PC-9 (cell line): ENCODE measurements at places on chromosomes 12 and 14.

DNA sequence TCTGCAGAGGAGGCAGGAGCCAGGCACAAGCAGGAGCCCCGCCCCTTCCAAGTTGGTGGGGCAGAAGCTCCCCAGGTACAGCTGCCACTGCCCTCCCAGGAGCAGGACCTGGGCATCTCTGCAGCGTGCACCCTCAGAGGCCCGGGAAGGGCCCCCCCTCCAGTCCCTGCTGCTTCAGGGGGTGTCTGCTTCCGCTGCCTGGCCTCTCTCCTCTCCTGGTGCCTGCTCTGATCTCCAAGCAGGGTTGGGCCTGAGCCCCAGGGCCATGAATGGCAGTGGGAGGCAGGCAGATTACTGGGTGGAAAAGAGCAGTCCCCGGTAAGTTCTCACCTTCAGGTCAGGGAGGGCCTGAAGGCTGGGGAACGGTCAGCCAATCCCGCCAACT is 35.0 kb downstream of the KRT76 start:
- no peak for DNase-seq

DNA sequence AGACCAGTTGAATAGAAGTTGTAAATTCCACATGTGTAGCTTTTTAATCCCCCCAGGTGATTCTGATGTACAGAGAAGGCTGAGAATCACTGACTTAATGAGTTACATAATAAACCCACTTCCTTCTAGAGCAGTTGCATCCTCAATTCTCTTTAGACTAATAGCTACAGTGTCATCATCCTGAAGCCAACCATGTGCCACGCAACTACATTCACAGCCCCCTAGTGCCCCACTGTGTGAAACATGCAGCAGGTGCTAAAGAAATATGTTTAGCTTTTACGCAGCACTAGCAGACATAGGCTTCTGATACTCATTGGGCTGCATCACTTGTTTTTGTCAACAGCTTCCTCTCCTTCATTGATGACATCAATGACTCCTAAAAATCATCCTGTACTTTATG is 1168.3 kb downstream of the BCL11B start:
- no peak for DNase-seq

DNA sequence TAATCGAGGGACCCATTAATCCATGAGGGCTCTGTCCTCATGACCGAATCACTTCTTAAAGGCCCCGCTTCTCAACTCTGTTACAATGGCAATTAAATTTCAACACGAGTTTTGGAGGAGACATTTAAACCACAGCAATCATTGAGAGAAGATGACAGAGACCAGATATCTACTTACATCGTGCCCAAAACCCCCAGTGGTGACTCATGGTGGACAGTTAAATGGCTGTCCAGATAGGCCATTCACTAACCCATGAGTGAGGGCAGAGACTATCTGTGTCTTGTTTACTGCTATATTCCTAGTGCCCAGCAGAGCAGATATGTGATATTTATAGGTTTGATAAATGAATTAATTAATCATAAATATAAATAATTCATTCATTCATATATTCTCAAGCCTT is 20.0 kb upstream of the FLVCR2 start:
- no peak for DNase-seq

DNA sequence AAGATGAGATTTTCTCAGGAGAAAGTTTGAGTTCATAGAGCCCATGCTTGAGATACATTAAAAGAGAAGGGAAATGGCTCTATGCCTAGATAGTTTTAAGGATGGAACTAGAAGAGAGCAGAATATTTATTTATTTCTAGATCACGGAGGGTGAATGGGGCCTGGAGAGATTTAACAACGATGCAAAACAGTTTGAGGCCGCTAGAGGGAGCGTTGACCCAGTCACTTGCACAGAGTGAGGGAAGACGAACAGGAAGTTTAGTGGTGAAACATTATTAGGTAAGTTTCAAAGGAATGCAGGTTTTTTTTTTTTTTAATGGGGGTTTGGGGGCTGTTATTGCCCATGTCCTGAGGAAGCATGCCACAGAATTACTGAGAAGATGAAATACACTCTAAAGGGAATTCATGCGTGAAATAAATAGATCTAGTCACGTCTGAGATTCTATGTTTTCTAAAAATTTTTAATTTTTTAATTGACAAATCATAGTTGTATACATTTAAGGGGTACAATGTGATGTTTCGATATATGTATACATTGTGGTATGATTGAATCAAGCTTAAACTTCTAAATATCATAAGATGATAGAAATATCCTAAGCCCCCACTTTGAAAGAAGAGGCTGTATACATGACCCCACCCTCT is 14.8 kb upstream of the PPP1R1A start:
- DNase-seq: peak; percentile 44

DNA sequence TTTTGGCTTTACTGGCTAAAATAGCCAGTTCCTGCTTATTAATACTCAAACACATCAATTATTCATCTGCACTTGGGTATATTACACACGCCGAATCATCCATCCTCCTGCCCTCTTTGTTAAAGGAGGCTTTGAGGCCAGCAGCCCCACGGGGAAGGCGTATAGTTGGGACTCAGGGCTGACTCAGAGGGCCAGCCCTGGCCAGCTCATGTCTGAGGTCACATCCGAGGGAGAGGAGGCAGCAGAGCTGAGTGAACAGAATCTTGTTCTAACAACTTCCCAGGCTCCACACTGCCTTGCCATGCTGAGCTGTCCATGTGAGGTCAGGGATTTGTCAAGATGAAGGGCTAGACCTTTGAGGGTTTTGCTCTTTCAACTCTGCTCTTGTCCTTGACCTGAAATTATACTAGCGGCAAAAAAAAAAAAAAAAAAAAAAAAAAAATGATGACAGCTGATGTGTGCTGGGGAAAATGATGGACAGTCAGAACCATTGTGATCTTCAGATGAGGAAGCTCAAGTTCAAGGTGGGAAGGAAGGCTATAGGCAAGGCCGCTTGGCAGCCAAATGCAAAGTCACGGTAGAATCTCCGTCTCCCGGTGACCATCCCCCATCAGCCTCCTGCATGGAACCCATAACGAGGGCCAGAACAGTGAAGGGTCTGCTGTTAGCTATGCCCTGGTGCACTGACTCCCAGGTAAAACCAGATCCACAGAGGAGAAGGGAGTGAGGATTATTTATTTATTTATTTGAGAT is 12.5 kb upstream of the MARK3 start:
- DNase-seq: peak; percentile 96

DNA sequence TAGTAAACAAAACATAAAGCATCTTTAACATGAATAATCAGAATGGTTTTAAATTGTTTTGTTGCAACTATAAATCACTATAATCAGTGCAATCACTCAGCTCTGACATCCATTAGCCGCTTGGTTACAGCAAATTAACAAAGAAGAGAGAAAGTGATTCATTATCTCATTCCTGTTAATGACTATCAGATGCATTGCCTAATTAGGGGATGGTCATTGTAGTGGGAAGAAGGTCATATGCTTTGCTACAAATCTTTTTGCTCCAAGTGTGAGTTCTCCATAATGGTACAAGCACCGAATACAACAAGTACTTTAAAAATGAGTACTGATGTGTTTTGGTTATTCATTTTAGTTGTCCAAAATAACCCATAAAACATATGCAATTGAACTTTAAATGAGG is 272.0 kb downstream of the AKAP6 start:
- no peak for DNase-seq

- DNase-seq: no peak
Measured at GRCh38 chr14:74257078-74257940, 18.1 kb downstream of the VSX2 start.

- no peak for DNase-seq
Measured at GRCh38 chr14:77375973-77376770, 722 bp downstream of the TMED8 start.

DNA sequence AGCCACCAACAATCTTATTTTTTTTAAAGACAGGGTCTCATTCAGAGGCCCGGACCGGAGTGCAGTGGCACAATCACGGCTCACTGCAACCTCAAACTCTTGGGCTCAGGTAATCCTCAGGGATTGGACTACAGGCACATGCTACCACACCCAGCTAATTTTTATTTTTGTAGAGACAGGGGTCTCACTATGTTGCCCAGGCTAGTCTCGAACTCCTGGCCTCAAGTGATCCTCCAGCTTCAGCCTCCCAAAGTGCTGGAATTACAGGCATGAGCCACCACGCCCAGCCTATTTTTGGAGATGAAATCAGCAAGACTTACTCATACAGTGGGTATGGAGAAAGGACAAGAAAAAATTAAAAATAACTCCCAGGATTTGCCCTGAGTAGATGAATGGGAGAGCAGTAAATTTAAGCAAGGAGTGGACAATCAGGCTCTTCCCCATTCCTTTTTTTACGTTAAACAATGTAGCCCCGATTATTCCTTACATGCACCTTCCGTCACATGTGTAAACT is 13.2 kb downstream of the FMNL3 start:
- no peak for DNase-seq

GRCh38 chr14:66224492-66225178 is 261.5 kb upstream of the CCDC196 start:
- no peak for DNase-seq

DNA sequence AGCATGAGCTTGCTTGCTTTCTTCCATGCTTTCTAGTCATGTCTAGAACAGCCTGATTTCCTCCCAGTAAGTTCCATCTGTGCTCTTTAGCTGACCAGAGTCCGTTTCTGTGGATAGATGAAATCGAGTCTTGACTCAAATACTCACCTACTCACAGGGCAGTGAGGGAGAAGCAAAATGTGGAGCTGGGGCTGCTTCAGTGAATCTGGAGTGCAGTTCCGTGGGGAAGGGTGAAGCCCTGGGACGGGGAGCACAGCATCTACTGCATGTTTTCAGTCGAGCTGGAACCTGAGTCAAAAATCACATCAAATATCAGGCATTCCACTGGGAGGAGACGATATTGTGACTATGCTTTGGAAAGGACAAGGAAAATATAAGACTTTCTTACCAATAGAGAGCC is 70.3 kb upstream of the PRMT8 start:
- no peak for DNase-seq

DNA sequence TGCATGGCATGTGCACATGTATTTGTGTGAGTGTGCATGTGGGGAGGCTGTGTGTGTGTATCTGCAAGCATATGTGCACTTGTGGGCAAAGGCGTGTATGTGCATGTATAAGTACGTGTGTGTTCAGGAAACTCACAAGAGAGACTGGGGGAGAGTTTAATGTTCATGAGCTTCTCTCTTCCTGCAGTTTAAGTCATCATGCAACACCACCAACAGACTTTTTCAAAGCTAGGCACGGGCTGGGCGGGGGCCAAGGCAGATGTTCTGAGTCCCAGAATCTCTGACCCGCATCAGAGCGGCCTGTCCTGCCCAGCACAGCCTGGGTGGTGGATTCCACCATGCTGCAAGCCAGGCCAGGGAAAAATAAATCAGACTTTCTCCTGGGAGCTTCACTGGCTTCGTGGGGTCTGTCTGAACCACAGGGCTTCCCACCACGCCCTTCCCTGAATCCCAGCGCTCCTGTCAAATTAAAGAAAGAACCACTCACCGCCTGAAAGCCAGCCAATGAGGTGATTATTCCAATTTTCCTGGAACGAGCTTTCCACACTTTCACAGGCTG is 75.7 kb downstream of the PITPNM2 start:
- DNase-seq: no peak

DNA sequence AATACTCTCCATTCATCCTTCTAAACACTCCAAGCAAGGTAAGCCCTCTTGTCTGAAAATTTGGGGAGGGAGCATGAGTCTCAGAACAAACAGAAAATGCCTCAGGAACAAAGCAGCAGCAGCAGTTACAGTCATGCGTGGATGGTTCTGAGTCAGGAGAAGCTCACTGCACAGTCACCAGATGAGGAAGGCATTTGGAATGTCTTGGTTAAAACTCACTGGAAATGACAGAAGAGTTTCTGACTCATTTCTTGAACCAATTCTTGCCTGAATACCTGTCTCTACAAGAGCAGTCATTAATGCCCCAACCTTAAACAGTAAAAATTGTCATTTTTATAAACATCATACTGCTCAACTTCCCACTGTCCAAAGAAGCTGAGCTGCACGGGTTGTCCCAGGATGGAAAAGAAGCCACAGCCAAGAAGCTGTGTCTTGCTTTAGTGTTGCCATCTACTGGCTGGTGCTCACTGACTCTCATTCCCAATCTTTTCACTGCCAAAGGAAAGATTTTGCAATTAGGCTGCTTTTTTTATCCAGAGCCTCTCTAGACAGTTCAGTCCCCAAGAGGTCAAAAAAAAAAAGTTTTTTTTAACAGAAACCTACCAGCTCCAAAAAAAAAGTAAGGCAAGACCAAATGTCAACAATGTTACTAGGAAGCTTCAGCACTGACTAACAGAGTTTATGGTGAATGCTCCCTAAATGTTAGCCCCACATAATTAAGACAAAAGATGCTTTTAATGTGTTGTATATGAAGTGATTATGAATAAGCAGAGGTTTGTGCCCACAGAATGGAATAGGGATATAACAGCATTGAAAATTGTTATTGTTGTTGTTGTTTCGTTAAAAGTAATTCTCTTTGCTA is 40.4 kb downstream of the KICS2 start:
- peak; percentile 96 for DNase-seq

- DNase-seq: no peak
Measured at GRCh38 chr14:72679536-72680151, 214.3 kb downstream of the DPF3 start.

DNA sequence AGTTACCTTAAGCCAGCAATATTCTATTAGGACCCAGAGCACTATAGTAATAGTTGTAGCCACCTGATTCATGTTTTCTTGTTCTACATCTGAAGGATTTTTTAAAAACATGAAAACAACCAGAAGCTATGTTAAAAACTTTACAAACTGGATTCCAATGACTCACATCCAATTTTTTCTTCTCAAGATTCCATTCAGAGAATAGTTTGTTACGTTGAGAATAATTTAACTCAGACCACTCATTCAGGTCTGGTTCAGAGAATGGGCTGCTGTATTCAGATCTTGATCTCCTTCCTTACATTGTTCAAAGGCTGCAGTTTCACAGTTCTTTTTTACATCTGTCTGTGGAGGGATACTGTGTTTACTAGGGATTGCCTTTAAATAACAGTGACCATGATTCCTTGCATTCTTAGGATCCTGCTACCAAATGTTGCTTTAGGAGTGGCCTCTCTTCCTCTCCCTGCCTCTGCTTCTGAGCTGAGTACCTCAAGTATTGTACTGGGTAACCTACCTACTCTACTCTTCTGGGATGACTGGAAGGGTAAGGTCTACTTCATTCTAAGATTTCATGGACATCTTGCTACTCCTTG is 448.0 kb upstream of the FBXO33 start:
- no peak for DNase-seq

DNA sequence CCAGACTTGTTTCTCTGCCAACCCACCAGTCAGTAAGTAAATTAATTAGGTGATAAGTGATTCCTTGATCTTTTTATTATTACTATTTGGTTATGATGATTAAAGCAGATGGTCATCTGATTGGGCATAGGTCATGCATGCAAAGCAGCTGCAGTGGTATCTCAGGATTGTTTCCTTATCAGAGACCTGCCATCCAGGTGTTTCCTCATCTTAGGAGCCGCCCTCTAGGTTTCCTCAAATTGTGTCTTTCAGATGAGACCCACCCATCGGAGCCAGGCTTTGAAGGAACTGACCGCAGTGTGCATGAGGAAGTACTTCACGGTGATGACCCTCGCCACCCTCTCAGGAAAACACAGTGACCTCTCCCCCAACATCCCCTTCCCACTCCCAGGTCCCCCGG is 63.3 kb downstream of the ZFP36L1 start:
- DNase-seq: no peak

GRCh38 chr12:92608151-92609091 is 94.4 kb upstream of the PLEKHG7 start:
- DNase-seq: no peak

- no peak for DNase-seq
Measured at GRCh38 chr12:4961311-4961710, 51.6 kb downstream of the KCNA1 start.
